ENCODE measurements at places on chromosomes 13 and 19. TPM values are rescaled to one million over a fixed set of nuclear protein-coding genes. Genes with fewer than 3 reads are reported as not detected.

DNA sequence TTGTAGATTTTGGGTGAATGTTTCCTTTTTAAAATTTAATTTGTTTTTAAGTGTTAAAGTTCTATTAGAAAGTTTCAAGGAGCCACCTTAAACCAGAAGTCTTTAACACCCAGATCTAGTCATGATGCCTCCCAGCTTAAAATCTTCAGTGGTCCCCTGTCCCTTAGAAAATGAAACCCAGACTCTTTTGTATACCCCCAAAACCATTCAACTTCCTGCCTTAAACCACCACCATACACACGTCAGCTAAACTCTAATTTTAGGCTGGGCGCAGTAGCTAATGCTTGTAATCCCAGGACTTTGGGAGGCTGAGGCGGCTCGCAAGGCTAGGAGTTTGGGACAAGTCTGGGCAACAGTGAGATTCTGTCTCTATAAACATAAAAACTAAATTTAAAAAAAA lies 37.9 kb downstream of the N4BP2L1 start:
- no peak for DNase-seq

- no peak for DNase-seq
Measured at GRCh38 chr13:51588406-51588949, 4.2 kb downstream of the WDFY2 start.

DNA sequence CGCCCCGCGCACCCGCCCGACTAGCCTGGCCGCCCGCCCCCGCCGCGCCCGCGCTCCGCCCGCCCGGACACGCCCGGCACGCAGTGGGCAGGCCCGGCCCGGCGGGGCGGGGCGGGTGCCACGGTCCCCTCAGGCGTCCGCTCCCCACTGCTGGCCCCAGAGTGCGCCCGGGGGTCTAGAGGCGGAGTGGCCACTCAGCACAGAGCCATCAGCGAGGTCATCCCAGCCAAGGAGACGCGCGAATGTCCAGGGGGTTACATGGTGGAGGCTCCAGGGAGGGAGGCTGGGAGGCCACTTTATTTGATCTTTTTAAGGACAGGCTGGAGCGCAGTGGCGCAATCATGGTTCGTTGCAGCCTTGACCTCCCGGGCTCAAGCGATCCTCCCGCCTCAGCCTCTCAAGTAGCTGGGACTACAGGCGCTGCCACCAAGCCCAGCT lies 236 bp upstream of the TINCR start:
- no peak for DNase-seq

- peak; percentile 82 for DNase-seq
Measured at GRCh38 chr19:10748927-10749434, 31.1 kb downstream of the DNM2 start.

DNA sequence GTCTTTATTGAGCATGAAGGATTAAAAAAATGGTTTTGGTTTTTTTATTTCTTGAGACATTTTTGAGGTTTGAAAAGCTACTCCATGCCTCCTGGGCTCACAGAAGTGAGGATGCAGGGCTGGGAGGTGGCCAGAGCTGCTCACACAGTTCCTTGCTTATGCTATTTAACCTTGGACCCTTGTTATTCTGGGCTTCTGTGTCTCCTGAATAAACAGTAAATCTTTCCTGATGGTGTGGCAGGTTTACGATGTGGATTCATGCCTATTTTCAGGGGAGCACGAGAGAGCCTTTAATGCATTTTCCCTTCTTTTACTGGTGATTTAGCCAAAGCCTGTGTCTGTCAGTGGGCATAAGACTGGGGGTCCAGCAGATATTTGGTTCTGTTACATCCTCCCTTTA lies 34.3 kb upstream of the PCDH8 start:
- DNase-seq, result no peak

Gene PSG6
- not detected for total RNA-seq

Gene FGF22
- total RNA-seq, result not detected

Gene CYP4F12
- total RNA-seq, result 0.29 TPM

Gene FFAR3
- total RNA-seq, result not detected

Gene STRN4
- total RNA-seq, result 67.1 TPM

Gene LRFN3
- total RNA-seq, result 1.2 TPM
